ENCODE measurements at places on chromosomes 5 and 9.
A peak's percentile ranks its signal among the peaks of the same experiment; 100 is the strongest.

DNA sequence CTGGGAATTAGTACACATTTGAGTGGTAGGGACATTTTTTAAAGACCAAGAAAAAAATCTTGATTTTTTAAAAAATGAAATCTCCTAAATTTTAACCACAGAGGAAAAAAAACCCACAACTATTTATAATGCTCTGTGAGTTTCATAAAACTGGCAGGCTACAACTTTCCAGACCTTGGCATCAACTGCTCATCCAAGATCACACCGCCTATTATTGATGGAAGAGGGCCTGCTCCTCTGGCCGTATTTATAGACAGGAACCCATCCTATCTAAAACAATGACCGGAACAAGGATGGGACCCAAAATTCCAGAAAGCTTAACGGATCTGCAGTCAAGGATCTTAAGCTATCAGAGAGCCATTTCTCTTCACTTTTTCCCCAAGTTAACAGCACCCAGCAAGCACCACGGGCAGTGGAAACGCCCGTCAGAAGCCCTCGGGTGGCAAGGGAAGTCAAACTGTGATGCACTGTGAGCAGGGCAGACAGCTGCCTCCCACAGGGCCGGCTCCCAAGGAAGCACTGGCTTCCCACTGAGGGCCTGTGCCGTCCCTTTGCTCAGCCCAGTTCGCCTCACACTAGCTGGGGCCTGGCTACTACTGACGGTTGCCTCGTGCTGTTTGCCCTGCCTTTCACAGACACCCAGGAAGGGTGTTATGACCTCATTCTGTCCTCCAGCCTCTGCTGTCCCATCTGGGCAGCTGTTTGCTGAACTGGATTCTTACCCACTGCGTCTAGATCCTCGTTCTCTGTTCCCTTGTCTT, 62.8 kb downstream of the CDC14B start:
- H3K36me3 ChIP-seq = no peaks in the 10 kb centered on the region
- no peaks in the 10 kb centered on the region for H3K27me3 ChIP-seq
- H3K27ac ChIP-seq = peak overlapping the region; percentile 57

- no peaks in the 10 kb centered on the region for H3K27me3 ChIP-seq
- H3K27ac ChIP-seq = no peak overlapping the region
- DNase-seq = no peak
- no peaks in the 10 kb centered on the region for H3K4me1 ChIP-seq
- H3K36me3 ChIP-seq = no peaks in the 10 kb centered on the region
Measured at GRCh38 chr5:151408591-151409230, 38.7 kb upstream of the SLC36A1 start.

- no peak overlapping the region for H3K4me3 ChIP-seq
- no peaks in the 10 kb centered on the region for H3K4me1 ChIP-seq
- H3K27ac ChIP-seq = no peak overlapping the region
Measured at GRCh38 chr9:27203783-27204182, 93.2 kb downstream of the EQTN start.

DNA sequence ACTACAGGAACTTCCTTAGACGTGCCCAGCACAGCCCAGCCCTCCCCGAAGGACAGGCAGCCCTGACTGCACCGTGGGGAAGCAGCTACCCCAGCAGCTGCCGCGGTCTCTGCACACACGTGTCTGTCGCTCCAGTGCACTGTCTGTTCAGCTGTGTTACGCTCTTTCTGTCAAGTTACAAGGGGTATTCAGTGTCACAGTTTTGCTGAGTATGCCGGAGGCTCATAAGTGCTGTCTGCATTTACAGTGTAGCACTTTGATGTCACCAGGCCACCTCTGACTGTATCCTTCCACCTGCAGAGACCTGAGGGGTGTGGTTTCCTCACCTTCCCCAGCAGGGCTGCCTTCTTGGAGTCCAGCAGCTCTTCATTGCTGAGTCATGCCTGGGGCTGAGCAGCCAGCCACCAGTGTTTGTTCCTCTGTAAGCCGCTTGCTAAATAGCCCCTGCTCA, 126.8 kb downstream of the EHMT1 start:
- H3K27ac ChIP-seq = no peak overlapping the region
- no peak overlapping the region for H3K4me3 ChIP-seq
- H3K4me1 ChIP-seq = no peaks in the 10 kb centered on the region

DNA sequence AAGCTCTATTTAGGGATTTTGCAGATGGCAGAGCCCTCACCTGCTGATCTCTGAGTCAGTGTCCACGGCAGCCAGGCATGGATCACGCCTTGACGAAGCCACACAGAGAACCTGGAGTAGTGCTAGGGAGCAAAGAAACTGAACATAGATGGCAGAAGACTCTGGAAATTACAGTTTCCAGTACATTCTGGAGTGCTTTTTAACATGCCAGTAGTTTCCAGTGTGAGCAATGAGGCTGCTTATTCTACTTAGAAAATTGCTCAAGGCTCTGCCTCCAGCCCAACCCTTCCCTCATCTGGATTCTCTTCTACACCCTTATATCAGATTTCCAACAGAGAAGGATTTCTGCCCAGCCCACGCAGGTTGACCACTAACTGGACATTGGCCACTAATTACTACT, 203.3 kb downstream of the ADAMTS12 start:
- H3K27ac ChIP-seq = no peak overlapping the region
- DNase-seq = no peak
- peaks cover 4% of the 10 kb centered on the region for H3K4me1 ChIP-seq
- H3K27me3 ChIP-seq = no peaks in the 10 kb centered on the region
- H3K4me3 ChIP-seq = no peak overlapping the region

DNA sequence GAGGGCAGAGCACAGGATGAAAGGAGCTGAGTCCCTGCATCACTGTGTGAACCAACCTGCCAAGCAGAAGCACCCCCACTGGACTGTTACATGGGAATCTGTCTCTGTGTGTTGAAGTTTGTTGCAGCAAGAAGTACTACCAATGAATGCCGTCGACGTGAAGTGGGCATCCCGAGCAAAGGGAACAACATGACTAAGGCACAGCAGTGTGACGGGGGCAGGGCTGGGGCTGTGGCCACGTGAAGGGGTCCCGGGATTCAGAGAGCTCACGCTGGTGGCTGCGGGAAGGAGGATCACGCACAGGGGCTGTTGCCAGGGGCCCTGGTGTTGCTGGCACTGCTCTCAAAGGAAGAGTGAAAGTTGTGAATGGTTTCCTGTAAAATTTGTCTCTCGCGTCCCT, 27.5 kb upstream of the GABBR2 start:
- no peaks in the 10 kb centered on the region for H3K27me3 ChIP-seq
- no peak for DNase-seq
- no peaks in the 10 kb centered on the region for H3K4me1 ChIP-seq
- H3K27ac ChIP-seq = no peak overlapping the region

DNA sequence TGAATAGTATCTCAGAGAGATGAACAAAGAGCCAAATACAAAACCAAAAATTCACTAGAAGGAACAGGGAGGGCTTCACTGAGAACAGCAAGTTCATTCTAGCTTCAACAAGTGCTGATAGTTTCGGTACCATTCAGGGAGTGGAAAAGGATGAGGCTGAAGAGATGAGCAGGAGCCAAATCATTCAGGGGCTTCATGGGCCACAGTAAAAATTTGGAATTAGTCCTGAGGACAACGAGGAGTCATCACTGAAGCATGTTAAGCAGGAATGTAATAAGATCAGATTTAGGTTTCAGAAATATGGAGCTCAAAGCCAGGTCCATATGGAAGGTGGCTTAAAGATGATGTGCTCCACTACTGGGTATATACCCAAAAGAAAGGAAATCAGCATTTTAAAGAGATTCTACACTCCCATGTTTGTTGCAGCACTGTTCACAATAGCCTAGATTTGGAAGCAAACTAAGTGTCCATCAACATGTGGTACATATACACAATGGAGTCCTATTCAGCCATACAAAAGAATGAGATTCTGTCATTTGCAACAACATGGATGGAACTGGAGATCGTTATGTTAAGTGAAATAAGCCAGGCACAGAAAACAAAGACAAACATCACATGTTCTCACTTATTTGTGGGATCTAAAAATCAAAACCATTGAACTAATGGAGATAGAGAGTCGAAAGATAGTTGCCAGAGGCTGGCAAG, 36.2 kb downstream of the SPOCK1 start:
- no peak overlapping the region for H3K27ac ChIP-seq
- no peak for DNase-seq
- no peak overlapping the region for H3K4me3 ChIP-seq
- no peaks in the 10 kb centered on the region for H3K4me1 ChIP-seq

GRCh38 chr5:149735066-149735465, 5.0 kb downstream of the PPARGC1B start:
- peaks cover 2% of the 10 kb centered on the region for H3K27me3 ChIP-seq
- no peak for DNase-seq
- H3K27ac ChIP-seq = no peak overlapping the region
- no peaks in the 10 kb centered on the region for H3K36me3 ChIP-seq
- H3K4me3 ChIP-seq = no peak overlapping the region
